Suppressor macrophage treated with lipopolysaccharide for 4 hours (primary cell): ENCODE measurements at places on chromosomes 6 and 20.

GRCh38 chr20:62785393-62785792, 10.9 kb upstream of the MRGBP start:
- DNase-seq, result no peak

- no peak for DNase-seq
Observed at GRCh38 chr6:18684343-18684742, 297.2 kb downstream of the RNF144B start.

GRCh38 chr6:143647732-143648131, 30.0 kb upstream of the PHACTR2 start:
- DNase-seq, result no peak

GRCh38 chr20:48814633-48815032, 13.2 kb downstream of the PREX1 start:
- no peak for DNase-seq

- DNase-seq, result peak; percentile 50
Observed at GRCh38 chr6:151440930-151441329, 11.0 kb downstream of the RMND1 start.

GRCh38 chr20:15047042-15047441, 709.6 kb upstream of the FLRT3 start:
- no peak for DNase-seq

DNA sequence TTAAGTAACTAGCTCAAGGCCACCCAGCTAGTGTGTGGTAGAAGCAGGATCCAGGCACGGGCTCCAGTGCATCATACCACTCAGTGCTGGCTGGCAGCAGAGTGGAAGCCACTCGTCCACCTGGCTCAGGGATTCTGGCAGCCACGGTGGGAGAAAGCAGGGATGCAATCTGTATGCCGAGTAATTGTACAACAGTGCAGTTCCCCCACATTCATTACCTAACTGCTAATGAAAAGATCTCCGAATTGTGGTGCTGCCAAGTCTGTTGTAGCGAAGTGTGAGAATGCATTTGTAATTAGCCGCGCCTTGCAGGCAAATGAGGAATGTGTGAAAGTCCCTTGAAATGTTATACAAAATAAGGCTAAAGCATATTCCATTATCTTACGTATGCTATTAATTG, 29.0 kb downstream of the KCNG1 start:
- DNase-seq, result no peak

DNA sequence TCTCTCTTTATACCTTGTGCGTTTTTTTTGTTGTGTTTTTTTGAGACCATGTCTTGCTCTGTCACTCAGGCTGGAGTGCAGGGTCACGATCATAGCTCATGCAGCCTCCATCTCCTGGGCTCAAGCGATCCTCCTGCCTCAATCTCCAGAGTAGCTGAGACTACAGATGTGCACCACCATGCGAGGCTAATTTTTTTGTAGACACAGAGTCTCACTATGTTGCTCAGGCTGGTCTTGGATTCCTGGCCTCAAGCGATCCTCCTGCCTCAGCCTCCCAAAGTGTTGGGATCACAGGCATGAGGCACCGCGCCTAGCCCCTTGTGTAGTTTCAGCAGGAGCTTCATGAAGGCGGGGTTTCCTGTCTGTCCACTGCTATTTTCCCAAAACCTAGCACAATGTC, 27.3 kb downstream of the PDRG1 start:
- DNase-seq, result no peak

- DNase-seq, result no peak
Observed at GRCh38 chr20:52168116-52168515, 23.5 kb downstream of the ZFP64 start.

GRCh38 chr6:134031696-134032255, 20.6 kb downstream of the SLC2A12 start:
- DNase-seq, result no peak

- DNase-seq, result no peak
Observed at GRCh38 chr20:37833221-37833896, 69.6 kb upstream of the VSTM2L start.

GRCh38 chr20:19654921-19655320, 103.1 kb upstream of the RIN2 start:
- no peak for DNase-seq

GRCh38 chr6:1612974-1613306, 3.2 kb downstream of the FOXC1 start:
- DNase-seq, result no peak

GRCh38 chr6:159541296-159541695, 151.7 kb downstream of the SOD2 start:
- DNase-seq, result no peak

DNA sequence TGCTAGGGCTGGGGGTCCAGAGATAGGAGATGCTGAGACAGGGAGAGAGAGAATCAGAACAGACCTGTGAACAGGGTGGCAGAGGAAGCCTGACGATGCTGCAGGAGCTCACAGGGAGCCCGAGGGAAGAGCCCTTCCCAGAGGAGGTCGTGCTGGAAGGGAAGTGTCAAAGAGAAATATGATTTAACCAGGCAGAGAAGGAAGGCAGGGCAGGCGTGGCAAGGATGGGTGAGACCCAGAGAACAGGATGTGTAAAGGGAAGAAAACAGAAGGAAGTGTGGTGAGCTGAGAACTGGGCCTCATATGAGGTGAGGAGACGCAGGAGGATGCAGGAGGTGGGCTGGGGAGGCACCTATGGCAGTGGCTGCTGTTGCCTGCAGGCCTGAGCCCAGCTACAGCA, 105.6 kb downstream of the ZDHHC14 start:
- no peak for DNase-seq

DNA sequence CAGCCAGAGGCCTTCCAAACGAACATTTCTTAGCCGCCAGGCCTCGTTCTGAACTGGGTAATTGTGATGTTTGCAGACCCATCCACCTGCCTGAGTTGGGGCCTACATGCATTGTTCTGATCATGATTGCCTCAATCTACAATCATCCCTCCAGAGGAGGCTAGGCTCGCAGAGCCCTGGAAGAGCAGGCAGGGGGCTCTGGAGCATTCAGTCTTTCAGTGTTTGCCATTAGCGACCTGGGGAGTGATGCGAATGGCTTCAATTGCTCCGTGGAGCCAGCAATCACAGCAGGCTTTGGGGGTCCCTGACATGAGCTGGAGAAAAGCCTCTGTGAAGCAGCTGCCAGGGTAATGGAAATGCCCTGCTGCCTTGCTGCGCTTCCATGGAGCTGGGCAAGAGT, 22.0 kb downstream of the SNAP25 start:
- no peak for DNase-seq

GRCh38 chr20:62776692-62777527, 19.4 kb upstream of the MRGBP start:
- DNase-seq, result no peak

GRCh38 chr20:54148947-54149764, 24.6 kb downstream of the CYP24A1 start:
- no peak for DNase-seq

GRCh38 chr20:1637755-1638154, 17.9 kb upstream of the SIRPB1 start:
- no peak for DNase-seq

- no peak for DNase-seq
Observed at GRCh38 chr6:135179920-135180541, 1.1 kb upstream of the MYB start.

GRCh38 chr6:166950443-166950821, 5.9 kb downstream of the RNASET2 start:
- peak; percentile 85 for DNase-seq

DNA sequence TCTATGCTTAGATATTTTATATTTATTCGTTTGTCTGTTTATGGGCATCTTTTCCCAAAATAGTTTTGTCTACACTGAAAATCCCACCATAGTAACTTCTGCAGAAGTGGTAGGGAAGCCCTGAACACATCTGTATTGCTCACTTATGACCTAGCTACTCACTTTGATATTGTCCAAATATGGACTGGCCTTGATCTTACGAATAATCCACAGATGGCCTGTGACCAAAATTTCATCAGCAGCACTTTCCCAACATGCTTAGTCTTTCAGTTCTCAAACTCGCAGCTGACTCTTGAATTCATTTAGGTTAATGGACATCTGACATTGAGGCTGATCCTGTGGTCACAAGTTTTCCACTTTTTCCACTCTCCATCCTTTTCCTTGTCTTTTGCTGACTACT, 80.8 kb upstream of the BEND3 start:
- peak; percentile 2 for DNase-seq

DNA sequence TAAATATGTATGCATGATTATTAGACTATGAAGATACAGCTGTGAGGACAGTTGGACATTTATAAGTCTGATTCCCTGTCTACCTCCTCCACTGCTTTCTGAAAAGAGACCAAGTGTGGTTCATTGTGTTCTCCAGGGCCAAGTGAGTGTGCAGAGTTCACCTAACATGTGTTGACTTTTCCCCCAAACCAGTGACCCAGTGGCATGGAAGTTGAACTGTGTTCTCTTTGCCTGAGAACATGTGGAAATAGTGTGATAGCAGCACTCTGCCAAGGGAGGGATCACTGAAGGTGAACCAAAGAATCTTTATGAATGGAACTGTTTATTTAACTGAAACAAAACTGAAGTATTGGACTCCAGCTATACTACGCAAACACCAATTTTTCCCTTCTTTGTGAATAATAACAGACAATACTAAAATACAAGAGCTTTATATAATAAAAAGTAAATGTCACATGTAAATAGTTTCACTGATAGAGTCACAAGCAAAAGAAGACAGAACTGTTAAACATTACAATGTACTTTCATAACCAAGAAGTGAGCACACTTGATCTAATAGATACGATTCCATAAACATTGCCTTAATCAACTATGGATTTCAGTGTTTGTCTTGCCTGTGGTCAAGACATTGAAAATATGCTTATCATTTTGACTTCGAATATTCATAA, 200.3 kb upstream of the FUT9 start:
- DNase-seq, result no peak

DNA sequence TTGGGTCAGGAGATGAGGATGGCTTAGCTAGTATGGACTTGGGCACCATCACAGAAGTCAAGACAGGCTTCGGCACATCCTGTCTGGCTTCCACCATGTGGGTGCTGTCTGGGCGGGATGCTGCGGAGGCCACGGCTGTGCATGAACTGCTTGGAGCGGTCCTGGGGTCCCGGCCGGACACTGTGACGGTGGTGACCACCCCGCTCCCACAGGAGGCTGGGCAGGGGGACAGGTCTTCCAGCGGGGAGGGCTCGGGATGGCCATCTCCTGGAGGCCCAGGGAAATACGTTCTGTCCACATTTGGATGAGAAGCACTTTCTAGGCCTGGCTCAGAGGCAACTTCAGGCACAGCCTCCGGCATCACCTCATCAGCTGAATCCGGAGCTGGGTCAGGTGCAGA, 32.1 kb upstream of the TCFL5 start:
- no peak for DNase-seq

- no peak for DNase-seq
Observed at GRCh38 chr6:139640448-139640847, 266.0 kb upstream of the CITED2 start.

DNA sequence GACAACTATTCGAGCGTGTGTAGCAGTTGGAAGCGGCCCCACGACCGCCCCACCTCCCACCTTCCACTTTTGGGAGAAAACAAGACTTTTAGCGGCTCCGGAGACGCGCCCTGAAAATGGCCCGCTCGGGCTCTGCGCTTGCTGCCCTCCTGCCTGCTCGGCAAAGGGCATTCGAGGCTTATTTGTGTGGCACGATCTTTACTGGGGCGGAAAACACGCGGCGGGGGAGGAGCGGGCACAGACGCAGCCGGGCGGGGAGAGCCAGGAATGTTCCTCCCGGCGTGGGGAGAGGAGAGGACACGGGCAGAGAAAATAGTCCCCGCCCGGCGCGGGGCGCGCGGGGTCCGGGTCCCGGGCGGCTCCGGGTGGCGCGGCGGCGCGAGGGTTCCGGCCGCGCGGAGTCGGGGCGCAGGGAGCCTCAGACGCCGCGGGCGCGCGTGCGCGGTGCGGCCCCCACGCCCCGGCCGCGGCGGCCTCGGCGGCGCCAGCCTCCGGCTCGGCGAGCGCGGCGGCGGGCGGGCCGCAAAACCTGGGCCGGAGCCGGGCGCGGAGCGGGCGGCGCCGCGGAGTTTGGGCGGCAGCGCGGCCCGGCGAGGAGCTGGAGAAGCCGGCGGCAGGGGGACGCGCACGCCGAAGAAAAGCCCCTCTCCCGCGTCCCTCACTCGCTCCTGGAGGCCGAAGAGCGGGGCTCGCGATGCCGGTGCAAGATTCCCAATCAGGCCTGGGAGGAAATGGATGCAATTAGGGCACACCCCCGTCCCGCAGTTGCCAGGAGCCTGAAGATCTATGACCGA, 90.0 kb upstream of the ARID1B start:
- DNase-seq, result peak; percentile 92

- no peak for DNase-seq
Observed at GRCh38 chr20:13493143-13493542, 145.6 kb downstream of the TASP1 start.

DNA sequence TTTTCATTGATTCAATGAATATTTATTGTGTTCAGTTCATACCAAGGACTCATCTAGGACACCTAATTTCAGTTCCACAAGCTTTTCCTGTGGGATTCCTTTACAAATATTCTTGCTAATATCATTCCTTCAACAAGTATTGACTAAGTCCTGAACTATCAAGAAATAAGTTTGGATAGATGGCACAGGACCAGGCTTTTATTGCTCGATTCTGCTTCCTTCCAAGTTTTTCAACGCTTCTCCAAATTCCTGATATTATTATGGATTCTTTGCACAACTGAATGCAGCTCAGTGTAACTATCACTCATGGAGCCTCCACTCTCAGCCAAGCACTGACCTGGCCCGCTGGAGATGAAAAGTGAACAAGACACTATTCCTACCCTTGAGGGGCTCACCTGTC, 32.7 kb upstream of the COL21A1 start:
- DNase-seq, result no peak

DNA sequence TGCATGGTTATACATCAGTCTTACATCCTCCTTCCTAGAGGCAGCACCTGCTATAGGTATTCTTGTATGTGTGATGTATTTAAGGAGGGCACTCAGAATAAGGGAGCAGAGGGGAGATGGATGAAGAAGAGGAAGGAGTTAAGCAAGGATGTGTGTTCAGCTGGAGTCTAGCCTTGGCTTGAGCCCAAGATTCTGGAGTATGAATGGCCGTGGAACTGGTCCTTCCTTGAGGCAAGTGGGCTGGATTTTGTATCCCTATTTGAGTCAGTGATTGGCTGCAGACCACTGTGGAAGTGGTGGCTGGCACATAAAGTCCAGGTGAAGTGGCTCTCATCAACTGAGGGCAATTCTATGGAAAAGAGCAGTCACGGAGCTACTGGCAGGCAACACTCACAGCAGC, 112.0 kb upstream of the RNF24 start:
- DNase-seq, result no peak

DNA sequence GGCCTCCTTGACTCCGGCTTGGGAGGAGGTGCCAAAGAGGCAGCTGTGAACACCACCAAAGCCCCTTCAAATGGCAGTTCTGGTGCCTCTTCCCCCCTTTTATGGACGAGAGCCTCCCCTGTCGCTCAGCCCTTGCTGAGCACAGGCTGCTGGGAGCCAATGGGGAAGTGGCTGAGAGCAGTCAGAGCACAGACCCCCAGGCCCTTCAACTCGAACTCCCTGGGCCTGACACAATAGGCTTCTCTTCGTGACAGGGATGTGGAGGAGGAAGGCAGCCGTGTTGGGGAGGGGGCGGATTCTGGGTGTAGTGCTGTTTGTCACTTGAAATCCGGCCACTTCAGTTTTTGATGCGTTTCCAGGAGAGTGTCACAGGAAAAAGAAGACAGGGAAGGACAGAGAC, at the start of gene PDYN:
TSS of gene PDYN (minus strand) at position 73 of the 400 bp plus-strand sequence. CDS start 10,974 bp downstream, outside the sequence.
- DNase-seq, result no peak
